ENCODE measurements at places on chromosomes 13 and 19. TPM values are rescaled to one million over a fixed set of nuclear protein-coding genes. Genes with fewer than 3 reads are reported as not detected.

FREM2 gene
- total RNA-seq = 0.18 TPM

TTYH1 gene
- 0.77 TPM for total RNA-seq

ELSPBP1 gene
- total RNA-seq = not detected

ZNF226 gene
- 12.2 TPM for total RNA-seq

MRPL57 gene
- 51.6 TPM for total RNA-seq

- DNase-seq = peak; percentile 77
Measured at GRCh38 chr19:13095934-13096927, 6.4 kb downstream of the LYL1 start.

GRCh38 chr19:39941615-39942365 is 7.4 kb upstream of the FCGBP start:
- DNase-seq = no peak

GRCh38 chr13:47929156-47929555 is 71.9 kb downstream of the SUCLA2 start:
- no peak for DNase-seq

- DNase-seq = no peak
Measured at GRCh38 chr13:74077792-74078191, 56.4 kb downstream of the KLF12 start.

- no peak for DNase-seq
Measured at GRCh38 chr19:955803-956765, 28.1 kb upstream of the WDR18 start.

- DNase-seq = no peak
Measured at GRCh38 chr13:109436841-109437240, 349.5 kb downstream of the IRS2 start.

DNA sequence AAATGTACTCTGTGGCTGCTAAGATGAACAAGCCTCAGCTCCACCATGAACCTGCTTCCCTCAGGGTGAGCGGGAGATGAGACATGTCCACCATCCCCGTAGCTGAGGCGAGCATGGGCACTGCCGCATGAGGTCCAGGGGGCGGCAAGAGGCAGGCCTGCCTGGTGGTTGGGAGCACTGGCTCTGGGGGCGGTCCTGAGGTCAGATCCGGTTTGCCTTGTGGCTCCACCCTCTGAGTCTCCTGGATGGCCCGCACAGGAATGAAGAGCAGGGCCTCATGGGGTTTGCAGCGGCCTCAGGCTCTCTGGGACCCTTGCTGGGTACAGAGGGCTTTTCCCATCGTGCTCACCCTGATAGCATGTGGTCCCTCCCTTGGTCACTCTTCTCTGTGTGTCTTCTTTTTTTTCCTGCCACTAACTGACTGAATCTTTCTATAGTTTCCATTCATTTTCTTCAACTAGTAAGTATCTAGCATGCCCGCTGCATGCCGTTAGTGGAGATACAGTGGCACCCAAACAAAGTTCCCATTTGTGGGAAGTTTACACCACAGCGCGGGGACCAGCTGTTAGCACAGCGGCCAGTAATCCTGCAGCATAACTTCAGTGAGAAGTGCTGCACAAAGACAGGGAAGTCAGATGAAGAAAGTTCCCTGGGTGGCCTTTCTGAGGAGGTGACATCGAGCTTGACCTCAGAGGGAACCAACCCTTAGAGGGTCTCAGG is 37.3 kb downstream of the CAPN12 start:
- DNase-seq = no peak

GRCh38 chr19:33946535-33947264 is 150.0 kb downstream of the KCTD15 start:
- no peak for DNase-seq

DNA sequence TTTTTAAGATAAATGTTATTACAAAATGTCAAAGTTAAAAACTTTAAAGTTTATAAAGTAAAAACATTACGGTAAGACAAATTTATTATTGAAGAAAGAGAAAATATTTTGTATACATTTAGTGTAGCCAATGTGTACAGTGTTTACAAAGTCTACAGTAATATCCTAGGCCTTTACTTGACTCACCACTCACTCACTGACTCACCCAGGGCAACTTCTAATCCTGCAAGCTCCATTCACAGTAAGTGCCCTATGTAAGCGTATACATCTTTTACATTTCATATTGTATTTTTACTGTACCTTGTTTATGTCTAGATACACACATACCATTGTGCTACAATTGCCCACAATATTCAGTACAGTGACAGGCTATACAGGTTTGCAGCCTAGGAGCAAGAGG is 448.2 kb downstream of the KCTD12 start:
- no peak for DNase-seq

- no peak for DNase-seq
Measured at GRCh38 chr13:22062478-22063205, 391.8 kb downstream of the FGF9 start.

Measured in heart left ventricle (tissue), 16 donors.